ENCODE measurements at places on chromosomes 7 and 10.

DNA sequence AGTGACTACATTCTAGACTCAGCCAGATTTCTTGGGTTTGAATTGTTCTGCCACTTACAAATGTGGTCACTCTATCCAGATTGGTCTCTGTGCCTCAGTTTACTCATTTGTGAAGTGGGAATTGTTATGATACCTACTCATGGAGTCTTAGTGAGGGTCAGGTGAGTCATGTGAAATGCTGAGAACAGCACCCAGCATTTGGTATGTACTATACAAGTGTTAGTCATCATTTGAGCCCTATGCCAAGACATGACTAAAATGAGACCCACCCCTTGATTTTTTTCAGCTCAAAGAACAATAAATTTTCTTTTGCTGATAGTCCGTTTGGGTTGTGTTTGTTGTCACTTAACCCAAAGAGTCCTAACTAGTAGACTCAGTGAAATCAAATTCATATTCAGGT is 92.8 kb downstream of the CHN2 start:
- no peak for DNase-seq

DNA sequence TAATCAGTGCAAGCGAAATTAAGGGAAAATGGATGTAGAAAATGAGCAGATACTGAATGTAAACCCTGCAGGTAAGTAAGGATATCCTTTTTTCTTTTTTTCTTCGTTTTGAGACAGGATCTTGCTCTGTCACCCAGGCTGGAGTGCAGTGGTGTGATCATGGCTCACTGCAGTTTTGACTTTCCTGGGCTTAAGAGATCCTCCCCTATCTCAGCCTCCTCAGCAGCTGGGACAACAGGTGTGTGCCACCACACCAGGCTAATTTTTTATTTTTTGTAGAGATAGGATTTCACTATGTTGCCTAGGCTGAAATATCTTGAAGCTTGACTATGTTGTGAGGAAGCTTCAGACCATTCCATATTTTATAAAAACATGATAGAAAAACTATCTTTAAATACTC is 4.3 kb downstream of the PDCD4 start:
- no peak for DNase-seq

- peak; percentile 37 for DNase-seq
These were observed 1.3 kb downstream of the PFKFB3 start for GRCh38 chr10:6204063-6204340.

GRCh38 chr7:22173685-22174573 is 183.0 kb downstream of the RAPGEF5 start:
- DNase-seq = no peak

- DNase-seq = no peak
These were observed 147.0 kb downstream of the C1GALT1 start for GRCh38 chr7:7329326-7329725.
